ENCODE measurements at places on chromosomes 3 and 15.

- DNase-seq, result peak; percentile 73
Observed at GRCh38 chr3:189041482-189042090, 130.2 kb upstream of the TPRG1 start.

GRCh38 chr15:34472947-34473346 lies 35.3 kb upstream of the GOLGA8A start:
- no peak for DNase-seq

DNA sequence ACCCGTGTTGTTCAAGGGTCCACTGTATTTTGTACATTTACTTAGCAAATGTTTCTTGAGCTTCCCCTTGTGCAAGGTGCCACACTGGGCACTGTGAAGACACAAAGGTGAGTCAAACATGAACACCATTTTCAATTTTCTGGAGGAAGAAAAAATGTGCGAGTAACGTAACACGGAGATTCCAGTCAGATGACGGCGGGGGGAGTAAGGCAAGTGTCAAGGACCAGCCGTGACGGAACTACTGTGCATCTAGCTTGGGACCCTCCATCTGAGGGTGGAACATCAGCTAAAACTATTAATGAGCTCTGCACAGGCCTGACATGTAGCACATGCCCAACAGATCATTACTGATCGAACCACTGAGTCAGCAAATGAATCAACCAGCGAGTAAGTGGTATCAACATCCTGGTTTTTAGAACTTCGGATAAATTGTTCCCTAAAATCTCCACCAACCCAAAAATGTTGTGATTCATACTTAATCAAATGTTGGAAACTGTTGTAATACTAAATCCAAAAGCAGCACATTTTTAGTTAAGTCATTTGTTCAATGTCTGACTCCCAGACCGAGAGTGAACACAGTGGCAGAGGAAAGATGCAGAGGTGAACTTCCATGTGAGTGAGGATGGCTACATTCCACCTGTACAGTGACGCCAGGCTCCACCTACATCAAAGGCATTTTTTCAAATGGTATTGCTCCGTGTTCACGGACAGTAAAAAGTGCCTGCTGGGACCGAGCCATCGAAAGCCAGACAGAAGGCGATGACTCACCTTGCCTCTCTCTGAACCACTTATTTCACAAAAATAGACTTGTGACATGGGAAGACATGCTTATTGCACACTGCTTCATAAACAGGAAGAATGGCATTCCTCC lies 172.2 kb downstream of the ATP10A start:
- DNase-seq, result no peak

DNA sequence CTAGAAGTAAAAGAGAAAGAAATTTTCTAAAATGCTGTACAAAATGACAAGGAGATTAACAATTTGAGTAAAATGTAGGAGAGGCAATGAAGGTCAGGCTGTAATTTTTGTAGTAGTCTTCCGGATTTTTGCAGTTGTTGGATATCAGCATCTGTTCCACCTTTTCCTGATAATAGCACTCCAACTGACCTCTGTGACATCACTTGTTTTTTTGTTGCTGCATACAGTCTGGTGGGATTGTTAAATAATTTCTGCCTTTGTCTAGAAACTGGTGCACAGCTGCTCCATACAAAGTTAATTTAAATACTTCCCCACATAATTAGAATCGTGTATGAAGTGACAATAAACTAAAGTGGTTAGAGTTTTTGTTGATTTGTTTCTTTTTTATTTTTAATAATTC lies 731.4 kb downstream of the PLOD2 start:
- no peak for DNase-seq

DNA sequence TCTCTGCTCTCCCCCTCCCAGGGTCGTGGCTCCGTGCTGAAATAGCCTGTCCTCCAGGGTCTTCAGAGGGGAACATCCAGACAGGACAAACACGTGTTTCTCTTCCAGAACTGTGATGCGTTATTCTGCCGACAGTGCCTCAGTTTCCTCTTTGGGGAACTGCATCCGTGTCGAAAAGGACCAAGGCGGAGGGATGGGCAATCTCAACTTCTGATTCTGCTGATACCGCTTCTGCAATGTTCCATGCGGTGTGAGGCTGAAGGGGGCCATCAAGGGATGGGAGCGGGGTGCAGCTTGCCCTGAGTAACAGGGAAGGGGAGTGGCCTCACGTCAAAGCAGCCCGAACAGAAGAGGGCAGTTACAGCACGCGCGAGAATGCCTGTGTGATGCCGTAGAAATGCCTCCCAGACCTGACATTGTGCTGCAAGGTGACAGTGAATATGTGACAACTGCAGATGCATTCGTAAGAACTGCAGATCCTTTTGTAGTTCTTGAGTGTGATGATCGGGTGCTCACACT lies 275.7 kb downstream of the SHQ1 start:
- no peak for DNase-seq

DNA sequence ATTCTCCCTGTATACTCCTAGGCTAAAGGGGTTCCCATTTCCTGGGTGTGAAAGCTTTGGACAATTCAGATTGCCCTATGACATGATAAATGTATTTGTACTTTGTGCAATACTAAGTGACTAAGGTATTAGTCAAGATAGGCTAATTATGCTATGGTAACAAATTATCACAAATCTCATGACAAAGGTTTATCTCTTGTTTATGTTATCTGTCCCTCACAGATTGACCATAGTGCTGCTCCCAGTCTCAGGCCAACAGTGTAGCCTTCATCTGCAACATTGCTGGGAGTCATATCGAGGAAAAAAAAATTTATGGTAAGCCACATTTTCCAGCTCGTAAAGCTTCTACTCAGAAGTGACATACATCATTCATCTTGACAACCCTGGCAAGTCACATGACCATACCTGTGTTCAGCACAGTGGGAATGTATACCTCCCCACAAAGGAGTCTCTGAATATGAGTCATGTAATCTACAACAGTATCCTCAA lies 346.2 kb downstream of the IGSF11 start:
- DNase-seq, result no peak

DNA sequence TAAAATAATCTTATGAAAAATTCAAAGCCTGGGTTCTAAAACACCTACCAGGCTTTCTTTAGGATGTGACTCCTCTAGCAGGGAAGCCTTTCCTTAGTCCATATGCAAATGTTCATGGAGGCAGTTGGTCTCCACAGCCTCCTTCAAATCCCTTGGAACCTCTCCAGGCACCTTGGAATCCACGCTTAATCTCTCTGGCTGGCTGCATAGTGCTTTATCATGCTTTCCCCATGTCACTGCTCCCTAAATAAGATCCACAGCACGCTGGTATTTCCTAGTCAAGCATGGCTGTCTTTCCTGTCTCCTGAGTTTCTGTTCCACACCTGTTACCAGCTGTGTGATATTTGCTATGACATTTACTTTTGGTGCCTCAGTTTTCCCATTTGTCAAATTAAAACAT lies 71.3 kb downstream of the CLSTN2 start:
- DNase-seq, result no peak

- DNase-seq, result no peak
Observed at GRCh38 chr3:30704931-30705890, 98.8 kb downstream of the TGFBR2 start.

- DNase-seq, result no peak
Observed at GRCh38 chr15:80210611-80211573, 41.1 kb downstream of the CTXND1 start.

DNA sequence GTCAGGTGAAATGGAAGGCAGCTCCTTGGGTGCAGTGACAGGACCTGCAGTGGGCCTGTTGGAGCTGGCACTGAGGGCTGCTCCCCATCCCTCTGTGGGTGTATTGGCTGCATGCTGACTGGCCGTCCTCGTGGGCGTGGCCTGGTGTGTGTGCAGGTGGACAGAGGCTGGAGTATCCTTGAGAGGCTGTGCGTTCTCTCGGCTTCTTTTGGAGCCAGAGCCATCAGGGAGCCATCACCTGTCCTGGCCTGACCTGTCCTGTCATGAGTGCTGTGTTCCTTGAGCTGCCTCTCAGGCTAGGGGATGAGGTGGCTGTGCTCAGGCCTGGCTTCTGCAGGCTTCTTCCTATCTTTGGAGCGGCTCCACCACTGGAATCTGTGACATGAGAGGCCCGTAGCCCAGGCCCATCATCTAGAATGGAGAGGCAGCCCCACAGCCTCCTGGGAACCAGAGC lies 61.5 kb downstream of the APBA2 start:
- DNase-seq, result no peak

- DNase-seq, result peak; percentile 17
Observed at GRCh38 chr3:120147072-120147871, 53.0 kb upstream of the GSK3B start.

DNA sequence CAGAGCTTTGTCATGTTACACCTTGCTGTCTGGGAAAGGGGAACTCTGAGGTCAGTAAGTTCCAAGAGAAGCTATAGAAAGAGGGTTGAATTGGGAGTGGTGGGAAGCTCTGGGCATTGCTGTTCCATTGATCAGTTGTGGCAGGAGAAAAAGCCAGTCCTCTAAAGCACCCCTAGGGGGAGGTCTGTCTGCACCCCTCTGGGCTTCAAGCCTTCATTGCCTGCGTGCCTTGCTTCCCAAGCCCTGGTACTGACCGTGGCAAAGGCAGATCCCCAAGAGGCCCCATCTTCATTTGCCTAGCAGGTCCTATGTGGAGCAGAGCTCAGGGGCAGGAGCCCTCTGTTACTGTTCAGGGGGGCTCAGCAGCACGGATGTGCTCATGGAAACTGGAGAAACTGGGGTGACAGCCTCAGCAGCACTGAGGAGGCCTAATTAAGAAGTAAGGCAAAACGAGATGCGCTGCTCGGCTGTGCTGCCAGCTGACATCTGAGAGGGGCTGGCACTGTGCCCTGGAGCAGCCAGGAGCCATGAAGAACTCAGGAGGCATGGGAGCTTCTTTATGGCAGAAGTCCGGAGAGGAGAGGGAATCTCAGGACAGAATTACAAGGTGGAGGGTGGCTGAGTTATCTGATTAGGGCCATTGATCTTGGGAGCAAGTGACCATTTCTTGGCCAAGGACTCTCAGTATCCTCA lies 270.9 kb downstream of the RPLP1 start:
- DNase-seq, result no peak

GRCh38 chr3:112412494-112412893 lies 79.5 kb downstream of the CD200 start:
- no peak for DNase-seq

DNA sequence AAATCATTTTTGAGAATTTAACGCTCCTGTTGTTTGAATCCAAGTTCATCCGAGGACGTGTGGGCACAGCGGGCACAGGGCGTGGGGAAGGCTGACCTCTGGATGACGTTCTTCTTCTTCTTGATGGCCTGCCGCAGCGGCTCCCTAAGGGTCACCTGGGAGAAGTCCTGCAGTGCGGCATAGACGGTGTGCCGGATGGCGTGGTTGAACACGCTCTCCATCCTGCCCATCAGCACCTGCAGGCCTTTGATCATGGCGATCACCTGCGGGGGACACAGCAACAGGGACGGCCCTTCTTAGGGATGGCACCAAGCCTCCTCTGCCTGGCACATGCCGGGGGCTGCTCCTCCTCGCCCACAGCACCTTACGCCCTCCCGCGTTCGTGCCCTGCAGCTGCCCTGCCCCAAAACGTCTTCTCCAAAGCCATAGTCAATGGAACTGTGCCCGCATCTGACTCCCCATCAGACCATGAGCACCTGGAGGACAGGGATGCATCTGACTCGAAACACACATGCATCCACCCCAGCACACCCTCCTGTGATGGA lies 61.5 kb downstream of the CYFIP1 start:
- DNase-seq, result no peak

All from activated gamma-delta T cell treated with anti-CD3 and anti-CD28 coated beads, Interleukin-2, amount 50 U/mL, for 16 hours (primary cell).